ENCODE measurements at places on chromosomes 7 and 10.
A peak's percentile ranks its signal among the peaks of the same experiment; 100 is the strongest.

GRCh38 chr10:46035923-46036849, 5.8 kb upstream of the NCOA4 start:
- no peak for DNase-seq

DNA sequence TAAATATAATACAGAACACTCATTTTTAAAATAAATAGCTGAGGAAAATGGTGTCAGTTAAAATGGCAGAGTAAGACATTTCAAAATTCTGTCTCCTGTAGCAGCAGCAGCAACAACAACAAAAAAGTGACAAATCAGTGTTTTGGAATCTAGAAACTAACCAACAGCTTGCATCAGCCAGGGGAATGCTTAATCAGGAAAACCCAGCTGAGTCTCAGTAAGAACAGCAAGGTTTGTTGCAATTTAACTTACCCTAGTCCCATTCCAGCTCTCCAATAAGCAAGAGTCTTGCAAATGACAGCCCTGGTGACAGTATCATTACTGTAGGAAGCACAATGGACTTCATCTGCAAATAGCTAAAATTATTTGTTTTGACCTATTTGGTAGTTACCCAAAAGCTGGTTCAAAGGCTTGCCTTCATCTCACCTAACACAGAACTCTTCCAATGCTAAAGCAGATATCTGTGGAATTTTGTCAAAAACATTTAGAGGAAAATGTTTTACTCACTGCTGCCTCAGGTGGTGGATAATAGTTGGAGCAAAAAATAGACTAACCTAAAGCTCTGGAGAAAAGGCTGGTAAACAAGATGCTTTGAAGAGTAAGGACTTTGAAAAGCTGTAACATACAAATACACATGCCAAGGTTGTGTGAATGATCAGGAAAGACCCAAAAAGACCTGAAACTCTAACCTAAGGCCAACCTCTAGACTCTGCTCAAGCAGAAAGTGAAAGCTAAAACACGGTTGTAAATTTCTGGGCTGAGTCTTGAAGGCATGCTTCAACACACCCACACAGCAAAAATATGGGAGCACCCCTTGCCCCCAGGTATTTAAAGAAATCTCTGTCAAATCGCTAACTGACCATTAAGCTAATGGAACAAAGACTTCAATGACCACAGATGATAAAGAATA, 9.9 kb upstream of the ARHGAP22 start:
- DNase-seq: peak; percentile 61

DNA sequence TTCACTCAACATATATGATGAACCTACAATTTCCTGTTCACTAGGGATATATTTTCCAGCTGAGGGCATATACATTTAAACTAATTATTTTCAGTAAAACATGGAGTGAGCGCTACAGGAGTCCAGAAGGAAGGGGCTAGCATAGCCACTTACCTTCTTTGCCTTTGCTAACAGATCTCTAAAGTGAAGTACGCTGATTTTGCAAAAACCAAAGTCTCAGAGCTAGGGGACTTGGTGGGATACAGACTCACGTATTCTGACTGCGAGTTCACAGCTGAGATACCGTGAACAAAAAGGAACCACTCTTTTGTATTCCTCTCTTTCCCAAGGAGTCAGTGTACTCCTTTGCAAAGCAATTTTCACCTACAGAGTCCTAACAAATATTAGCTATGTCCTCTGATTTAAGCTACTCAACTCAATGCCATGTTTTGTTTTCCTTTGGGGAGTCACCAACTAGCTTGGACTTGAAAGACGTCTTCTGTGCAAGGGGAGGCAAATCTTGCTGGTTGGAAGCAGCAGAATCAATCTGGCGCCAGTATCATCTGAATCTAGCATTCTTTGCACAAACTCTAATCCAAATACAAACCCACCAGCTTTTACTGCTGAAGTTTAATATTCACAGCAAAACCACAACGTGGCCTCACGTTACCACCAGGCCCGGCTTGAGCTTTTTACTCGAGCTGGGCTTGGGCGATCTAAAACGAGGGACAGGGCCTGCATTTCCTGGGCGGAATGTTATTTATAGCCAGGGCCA, 657 bp downstream of the CDNF start:
- no peak for DNase-seq

DNA sequence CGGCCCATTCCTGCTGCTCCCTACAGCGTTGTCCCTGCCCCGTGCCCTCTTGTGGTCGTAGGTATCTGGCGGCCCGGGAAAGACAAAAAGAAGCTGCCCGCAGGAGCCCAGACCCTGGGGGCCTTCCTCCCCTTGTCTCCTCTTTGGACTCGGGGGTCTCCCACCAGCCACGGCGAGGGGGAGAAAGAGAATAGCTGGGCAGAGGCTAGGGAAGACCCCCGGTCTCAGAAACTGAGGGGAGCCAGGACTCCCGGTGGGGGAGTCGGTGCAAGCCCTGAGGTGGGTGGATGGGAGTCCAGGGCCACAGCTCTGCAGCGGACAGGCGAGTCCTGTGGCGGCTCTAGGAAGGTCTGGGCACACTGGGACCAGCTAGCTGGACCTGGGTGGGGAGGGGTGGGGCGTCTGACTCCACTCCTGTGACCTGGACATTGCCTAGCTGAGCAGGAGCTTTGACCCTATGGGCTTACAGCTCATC, 1.3 kb upstream of the SH2D4B start:
- DNase-seq: no peak

DNA sequence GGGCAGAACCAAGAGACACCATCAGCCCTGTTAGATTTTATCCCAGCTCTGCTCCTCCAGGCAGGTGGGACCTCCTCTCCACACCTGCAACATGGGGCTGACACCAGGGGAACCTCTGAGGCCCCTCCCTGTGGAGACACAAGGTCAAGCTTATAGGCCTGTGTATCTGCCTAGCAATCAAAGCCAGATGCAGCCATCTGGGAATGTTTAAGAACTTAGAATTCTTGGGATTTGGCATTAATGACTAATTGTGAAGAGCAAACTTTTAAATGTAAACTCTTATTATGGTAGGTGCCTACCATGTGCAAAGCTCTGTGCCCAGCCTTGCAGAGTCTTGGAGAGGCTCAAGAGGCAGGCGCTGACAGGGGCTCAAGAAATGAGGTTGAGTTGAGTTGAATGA, 52.1 kb downstream of the TBATA start:
- peak; percentile 39 for DNase-seq

GRCh38 chr10:43781480-43782361, 133.0 kb upstream of the ZNF32 start:
- DNase-seq: peak; percentile 14

- no peak for DNase-seq
Observed at GRCh38 chr7:74069790-74070618, 13.6 kb upstream of the LIMK1 start.

GRCh38 chr7:121484089-121484763, 88.1 kb upstream of the FAM3C start:
- DNase-seq: no peak

- no peak for DNase-seq
Observed at GRCh38 chr10:80454513-80455460, 677 bp downstream of the TSPAN14 start.

- no peak for DNase-seq
Observed at GRCh38 chr7:73364006-73364728, 36.2 kb downstream of the FKBP6 start.

- no peak for DNase-seq
Observed at GRCh38 chr7:44703921-44704320, 44.7 kb upstream of the ZMIZ2 start.

DNA sequence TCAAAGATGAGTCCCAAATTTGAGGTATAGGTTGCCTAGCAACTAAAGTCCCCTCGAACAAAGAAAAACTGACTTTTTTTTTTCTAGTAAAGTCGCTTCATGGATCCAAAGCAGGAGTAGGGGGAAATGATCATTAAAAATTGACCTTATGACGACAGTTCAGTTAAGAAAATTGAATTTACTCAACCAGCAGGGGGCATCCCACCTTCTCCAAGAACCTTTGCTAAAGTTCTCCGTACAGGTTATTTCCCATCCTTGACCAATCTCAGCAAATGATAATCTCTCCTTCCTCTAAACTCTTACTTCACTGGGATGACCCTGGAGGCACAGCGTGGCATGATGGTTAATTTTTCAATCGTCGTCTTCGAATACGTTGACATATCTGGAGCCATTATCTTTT, 228.3 kb downstream of the CALN1 start:
- no peak for DNase-seq

DNA sequence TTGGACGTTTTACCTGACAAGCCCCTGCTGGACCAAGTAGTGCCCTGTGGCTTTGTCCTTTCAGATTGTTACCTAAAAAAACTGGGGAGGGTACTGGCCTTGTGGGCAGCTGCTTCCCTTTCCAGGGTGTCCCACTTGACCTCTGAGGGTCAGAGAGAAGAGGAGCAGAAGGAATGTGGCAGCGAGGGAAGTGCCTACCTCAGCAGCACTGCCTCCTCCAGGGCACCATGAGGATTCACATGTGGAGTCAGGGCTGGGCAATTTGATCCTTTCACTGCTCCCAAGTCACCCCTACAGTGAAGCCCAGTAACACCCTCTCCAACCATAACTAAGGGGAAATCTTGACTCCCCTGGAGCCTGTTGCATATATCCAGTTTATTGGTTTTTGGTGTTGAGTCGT, 64.6 kb downstream of the ITGB1 start:
- DNase-seq: peak; percentile 19

- peak; percentile 56 for DNase-seq
Observed at GRCh38 chr10:67520924-67521520, 175.0 kb downstream of the CTNNA3 start.

DNA sequence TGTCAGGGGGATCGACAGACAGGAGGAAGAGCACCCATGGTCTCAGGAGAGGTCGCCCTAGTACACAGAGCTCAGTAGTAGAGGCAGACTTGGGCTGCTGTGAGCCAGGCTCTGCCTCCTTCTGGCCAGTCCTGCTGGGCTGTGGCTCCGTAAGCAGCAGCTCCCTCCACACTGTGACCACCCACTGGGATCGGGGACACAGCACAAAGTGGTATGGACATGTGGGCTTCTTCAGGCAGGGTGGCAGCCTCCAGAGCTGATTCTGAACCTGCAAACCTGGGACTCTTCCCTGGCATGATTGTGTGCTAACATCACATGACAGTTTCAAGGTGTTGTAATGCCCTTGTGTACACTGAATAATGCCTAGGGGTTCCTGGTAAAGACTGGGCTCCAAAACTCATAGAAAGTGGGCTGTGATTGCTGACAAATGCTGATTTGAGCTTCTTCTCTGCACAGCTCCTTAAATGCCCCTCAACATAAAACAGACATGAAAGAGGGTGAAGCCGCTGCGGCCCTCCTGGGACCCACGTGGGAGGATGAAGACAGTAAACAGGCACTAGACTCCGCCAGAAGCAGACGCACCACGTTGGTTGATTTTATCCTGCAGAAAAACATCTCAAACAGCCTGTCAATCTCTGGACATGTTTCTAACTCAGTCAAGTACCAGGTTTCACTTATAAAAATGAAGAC, 76.7 kb downstream of the GPR26 start:
- DNase-seq: no peak

GRCh38 chr7:108614896-108615295, 45.2 kb downstream of the DNAJB9 start:
- DNase-seq: no peak

GRCh38 chr7:143345428-143345900, 17.0 kb downstream of the FAM131B start:
- peak; percentile 36 for DNase-seq

- no peak for DNase-seq
Observed at GRCh38 chr10:130558746-130559546, 422.8 kb downstream of the GLRX3 start.

- DNase-seq: no peak
Observed at GRCh38 chr10:93695740-93696139, 6.7 kb downstream of the FRA10AC1 start.

Measured in fibroblast of skin of right quadriceps (primary cell).